ENCODE measurements at places on chromosomes 11 and 22. TPM values are rescaled to one million over a fixed set of nuclear protein-coding genes. Genes with fewer than 3 reads are reported as not detected.

The TAF1D gene
- 326 TPM for total RNA-seq

The PDGFD gene
- total RNA-seq = not detected

The ELF5 gene
- total RNA-seq = not detected

The APOL4 gene
- 0.21 TPM for total RNA-seq

The FERMT3 gene
- 184 TPM for total RNA-seq

The E2F8 gene
- total RNA-seq = 18.0 TPM

The OR10W1 gene
- total RNA-seq = not detected

The PATE2 gene
- 0.16 TPM for total RNA-seq

DNA sequence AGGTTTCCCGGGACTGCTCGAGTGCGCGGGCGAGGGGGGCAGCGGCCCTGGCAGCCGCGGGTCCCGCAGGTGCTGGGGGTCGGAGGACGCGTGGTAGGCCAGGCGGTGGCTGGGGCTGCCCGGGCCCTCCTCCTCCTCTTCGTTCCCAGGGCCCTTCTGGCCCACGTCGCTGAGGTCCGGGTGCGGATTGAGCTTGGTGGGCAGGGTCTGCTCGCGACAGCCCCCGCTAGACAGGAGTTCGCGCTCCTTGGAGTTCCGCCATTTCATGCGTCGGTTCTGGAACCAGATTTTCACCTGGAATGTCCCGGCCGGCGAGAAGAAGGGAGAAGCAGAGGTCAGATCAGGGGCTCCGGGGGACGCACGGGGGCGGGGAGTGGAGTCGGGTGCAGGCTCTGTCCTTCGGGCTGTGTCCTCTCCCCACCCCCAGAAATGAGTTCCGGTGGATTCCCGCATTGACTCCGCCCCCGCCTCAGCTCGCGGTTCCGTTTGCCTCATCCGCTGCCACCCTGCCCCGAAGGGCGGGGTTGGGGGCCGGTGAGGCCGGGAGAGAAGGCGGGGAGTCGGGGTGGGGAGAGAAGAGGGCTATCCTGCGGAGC lies 3.9 kb downstream of the DBX1 start:
- H3K27ac ChIP-seq = no peak overlapping the region
- H3K36me3 ChIP-seq = no peaks in the 10 kb centered on the region
- H3K27me3 ChIP-seq = peaks cover 50% of the 10 kb centered on the region

DNA sequence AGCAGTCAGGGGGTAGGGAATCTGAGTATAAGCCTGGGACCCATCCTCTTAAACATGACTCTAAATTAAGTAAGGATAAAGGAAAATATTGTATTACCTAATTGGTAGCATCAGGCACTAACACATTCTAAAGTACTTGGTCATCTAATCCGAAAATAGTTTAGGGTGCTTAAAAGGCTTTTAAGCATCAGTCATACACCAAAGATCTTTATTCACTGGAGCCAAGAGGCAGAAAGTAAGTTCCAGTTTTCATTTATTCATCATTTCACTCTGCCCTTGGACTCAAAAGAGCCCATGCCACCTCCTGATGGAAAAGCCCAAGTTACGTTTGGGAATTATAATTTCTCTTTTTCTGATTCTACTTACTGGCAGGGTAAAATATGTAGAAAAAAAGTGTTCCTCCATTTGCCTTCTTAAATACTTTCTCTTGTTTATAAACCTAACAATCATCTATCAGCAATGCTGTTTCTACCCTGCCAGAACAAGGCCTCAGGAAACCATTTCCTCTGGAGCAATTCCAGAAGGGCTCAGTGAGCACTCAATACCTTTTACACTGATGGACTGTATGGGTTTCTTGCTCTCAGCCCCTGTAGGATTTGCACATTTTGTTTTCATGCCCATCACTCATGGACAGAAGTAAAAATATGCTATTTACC lies 120.1 kb upstream of the SLC5A12 start:
- H3K4me1 ChIP-seq = no peaks in the 10 kb centered on the region
- no peak overlapping the region for H3K4me3 ChIP-seq
- no peaks in the 10 kb centered on the region for H3K27me3 ChIP-seq
- H3K36me3 ChIP-seq = no peaks in the 10 kb centered on the region

DNA sequence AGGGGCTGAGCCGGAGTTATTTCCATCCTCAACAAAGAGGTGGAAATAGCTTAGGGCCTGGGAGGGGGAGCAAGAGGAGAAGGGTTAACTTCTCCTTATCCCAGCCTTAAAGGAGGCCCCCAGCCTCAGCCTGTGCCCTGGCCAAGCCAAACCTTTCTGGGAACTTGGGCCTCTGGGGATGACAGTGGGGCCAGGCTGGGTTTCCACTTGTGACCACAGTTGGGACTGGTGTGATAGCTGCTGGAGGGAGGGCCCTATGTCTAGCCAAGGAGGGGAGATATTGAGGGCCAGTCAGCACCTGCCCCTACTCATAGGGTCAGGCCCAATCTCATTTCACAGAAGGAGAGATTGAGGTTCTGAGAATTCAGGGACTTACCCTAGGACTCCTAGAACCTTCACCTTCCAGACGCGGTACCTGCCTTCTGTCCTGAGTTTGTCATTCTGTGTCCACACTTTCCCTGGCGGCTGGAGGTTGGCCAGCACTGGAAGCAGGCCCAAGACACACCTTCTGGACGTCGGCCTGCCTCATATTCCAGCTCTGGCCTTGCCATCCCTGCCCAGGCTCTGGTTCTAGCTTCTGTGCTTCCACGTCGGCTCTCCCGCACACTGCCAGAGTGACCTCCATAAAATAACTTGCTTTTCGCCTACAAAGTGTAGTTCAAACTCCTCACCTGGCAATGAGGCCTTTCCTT lies 3.1 kb downstream of the RELT start:
- H3K4me3 ChIP-seq = no peak overlapping the region
- peaks cover 57% of the 10 kb centered on the region for H3K4me1 ChIP-seq
- H3K27me3 ChIP-seq = no peaks in the 10 kb centered on the region
- DNase-seq = no peak
- H3K36me3 ChIP-seq = peaks cover 5% of the 10 kb centered on the region

DNA sequence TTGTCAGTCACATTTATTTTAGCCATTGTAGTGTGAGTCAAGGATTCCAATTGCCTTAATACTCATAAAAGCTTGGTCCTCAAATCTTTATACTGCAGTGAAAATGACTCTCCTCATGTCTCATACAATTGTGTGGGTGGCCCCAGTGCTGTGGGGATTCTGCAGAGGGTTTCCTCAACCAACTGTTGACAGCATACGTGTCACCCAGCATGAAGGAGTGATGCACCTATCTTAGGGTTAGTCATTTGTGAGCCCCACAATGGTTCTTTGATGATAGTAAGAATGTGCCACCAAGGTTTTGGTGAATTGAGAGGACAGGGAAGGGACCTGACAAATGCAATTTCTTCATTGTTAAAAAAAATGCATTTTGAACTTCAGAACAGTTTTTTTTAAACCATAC lies 1046.2 kb downstream of the OPCML start:
- H3K4me3 ChIP-seq = no peak overlapping the region
- no peaks in the 10 kb centered on the region for H3K27me3 ChIP-seq
- H3K27ac ChIP-seq = no peak overlapping the region
- no peaks in the 10 kb centered on the region for H3K4me1 ChIP-seq
- H3K36me3 ChIP-seq = no peaks in the 10 kb centered on the region

DNA sequence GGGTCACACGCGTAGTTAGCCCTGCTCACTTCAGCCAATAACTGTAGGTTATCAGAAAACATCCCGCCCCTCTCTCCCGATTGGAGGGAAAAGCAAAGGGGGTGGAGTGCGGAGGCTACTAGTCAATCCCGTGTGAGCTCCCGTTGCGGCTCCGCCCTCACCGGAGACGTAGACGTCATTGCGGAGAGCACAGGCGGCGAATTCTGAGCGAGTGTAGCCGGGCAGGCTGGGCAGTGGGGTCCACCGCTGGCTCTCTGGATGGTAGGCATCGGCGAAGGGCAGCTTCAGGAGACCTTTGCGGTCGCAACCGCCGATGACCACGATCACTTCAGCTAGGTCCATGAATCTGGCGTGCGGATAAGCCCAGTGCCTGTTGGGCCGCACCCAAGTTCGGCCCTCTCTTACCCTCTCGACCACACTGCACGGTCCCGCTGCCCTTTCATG lies 4.7 kb downstream of the KLHL35 start:
- peak; percentile 83 for DNase-seq
- H3K36me3 ChIP-seq = peaks cover 10% of the 10 kb centered on the region
- no peak overlapping the region for H3K27ac ChIP-seq
- H3K4me3 ChIP-seq = peak overlapping the region; percentile 19

GRCh38 chr22:48581796-48582469 lies 1245.7 kb downstream of the BRD1 start:
- no peak overlapping the region for H3K4me3 ChIP-seq
- no peak overlapping the region for H3K27ac ChIP-seq
- peaks cover 12% of the 10 kb centered on the region for H3K27me3 ChIP-seq
- no peak for DNase-seq
- H3K4me1 ChIP-seq = no peaks in the 10 kb centered on the region
- H3K36me3 ChIP-seq = no peaks in the 10 kb centered on the region

DNA sequence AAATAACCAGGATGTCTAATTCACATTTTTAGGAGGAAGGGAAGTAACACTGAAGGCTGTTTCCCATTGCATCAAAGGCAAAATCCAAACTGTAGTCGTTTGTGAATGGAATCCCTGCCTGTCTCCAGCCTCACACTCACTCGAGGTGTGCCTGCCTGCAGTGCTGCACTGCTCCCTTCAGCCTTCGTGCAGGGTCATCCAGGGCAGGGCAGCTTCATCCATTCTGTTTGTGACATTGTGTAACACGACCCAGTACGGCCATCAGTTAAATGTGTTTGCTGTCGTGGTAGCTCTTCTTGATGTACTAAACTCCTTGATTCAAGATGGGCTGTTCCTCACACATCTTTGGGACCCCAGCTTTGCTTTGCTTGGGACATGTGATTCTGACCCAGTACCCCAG lies 34.3 kb downstream of the LDLRAD3 start:
- H3K27ac ChIP-seq = no peak overlapping the region
- DNase-seq = no peak
- peaks cover 2% of the 10 kb centered on the region for H3K27me3 ChIP-seq
- no peaks in the 10 kb centered on the region for H3K4me1 ChIP-seq
- H3K36me3 ChIP-seq = no peaks in the 10 kb centered on the region
- no peak overlapping the region for H3K4me3 ChIP-seq

DNA sequence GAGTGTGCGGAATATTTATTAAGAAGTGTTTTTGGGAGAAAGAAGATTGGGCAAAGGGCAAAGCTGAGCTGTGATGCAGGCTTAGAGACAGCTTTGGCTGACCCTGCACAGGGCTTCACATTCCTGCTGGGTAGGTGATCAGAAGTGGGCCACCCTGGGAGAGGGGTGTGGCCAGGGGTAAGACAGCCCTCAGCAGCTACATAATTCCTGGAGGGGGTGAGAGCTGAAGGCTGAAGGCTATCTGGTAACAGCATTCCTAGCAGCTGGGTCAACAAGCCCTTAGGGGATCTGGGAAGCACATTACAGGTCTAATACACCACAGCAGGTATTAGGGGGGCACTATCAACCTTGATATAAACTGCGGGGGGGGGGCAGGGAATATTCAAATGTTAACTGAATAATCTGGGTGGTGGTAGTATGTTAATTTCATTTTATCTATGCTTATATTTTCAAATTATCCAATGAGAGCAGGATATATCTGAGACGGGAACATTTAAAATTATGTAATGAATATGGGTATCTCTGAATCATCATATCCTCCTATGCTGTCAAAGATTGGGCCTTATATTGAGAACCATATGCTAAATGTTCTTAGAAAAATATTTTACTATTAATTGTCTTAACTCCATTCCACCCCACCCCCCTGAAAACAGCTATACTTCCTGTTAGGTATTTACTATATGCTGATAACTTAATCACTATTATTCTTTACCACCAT lies 5.9 kb downstream of the OOSP1 start:
- peaks cover 3% of the 10 kb centered on the region for H3K4me1 ChIP-seq
- no peak overlapping the region for H3K4me3 ChIP-seq
- DNase-seq = no peak
- no peaks in the 10 kb centered on the region for H3K36me3 ChIP-seq
- no peak overlapping the region for H3K27ac ChIP-seq

DNA sequence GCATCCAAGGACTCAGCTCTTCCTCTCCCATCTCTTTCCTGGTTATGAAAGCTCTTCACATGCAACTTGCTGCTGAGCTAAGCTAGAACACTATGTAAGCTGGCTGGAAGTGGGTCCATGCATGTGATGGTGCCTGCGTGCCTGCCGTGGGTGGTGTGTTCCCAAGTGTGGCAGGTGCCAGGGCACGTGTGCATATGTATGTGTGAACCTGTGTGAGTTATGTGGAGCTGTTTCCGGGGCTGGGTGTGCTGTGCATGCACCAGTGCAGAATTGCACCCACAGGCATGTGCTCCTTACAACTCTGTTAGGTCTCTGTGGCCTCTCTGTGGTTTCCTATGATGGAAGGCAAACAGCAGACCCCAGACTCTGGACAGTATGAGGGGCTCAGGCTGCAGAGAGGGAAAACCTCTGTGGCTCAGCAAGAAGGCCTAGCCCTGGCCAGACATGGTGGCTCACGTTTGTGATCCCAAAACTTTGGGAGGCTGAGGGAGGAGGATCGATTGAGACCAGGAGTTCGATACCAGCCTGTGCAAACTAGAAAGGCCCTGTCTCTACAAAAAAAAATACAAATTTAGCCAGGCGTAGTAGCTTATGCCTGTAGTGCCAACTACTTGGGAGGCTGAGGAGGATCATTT lies 4.1 kb upstream of the P2RY6 start:
- H3K27me3 ChIP-seq = peaks cover 18% of the 10 kb centered on the region
- H3K36me3 ChIP-seq = no peaks in the 10 kb centered on the region
- no peak overlapping the region for H3K27ac ChIP-seq

- no peak overlapping the region for H3K4me3 ChIP-seq
- DNase-seq = no peak
- H3K36me3 ChIP-seq = no peaks in the 10 kb centered on the region
- no peaks in the 10 kb centered on the region for H3K27me3 ChIP-seq
These were observed 23.4 kb upstream of the WNT7B start for GRCh38 chr22:46000081-46001027.

DNA sequence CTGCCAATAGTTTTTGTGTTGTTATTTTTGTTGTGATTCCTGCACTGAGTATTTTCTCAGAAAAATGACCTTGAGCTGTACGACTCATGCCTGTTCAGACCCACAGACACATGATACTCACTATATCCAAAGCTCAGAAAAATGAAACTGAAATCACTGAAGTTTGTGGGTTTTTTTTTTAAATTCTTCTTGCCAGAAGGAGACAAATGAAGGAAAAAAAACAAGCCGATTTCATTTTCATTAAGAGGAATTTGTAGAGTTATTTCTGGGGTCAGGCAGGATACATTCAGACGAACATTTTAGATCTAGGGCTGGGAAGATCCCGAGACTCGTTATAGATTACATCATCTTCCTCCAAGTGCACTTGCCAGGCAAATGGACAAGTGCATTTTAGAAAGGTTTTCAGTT lies 60.4 kb downstream of the BMAL1 start:
- no peaks in the 10 kb centered on the region for H3K27me3 ChIP-seq
- H3K36me3 ChIP-seq = no peaks in the 10 kb centered on the region
- peak overlapping the region; percentile 59 for H3K27ac ChIP-seq
- peaks cover 65% of the 10 kb centered on the region for H3K4me1 ChIP-seq
- H3K4me3 ChIP-seq = peak overlapping the region; percentile 35

Measured in activated CD4-positive, alpha-beta T cell treated with anti-CD3 and anti-CD28 coated beads for 36 hours (primary cell).